ENCODE measurements at places on chromosomes 1 and 21.

- no peak for DNase-seq
Observed at GRCh38 chr1:84264961-84265360, 36.5 kb upstream of the SAMD13 start.

DNA sequence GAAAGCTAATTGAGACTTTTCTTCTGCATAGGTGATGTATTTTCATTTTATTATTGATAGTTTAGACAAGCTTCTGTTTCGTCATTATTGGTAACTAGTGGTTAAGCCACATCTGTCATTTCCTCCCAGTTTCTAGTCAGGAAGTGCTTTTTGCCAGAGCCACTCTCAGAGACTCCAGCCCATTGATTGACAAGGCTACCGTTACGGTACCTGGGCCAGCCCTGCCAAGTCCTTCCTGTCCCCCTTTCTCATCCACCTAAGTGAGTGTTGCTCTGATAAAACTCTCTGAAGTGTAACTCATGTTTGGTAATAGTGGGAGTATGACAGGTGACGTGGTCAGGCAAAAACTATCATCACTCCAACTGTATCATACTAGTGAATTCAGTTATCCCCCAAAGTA is 29.6 kb upstream of the AGL start:
- peak; percentile 14 for DNase-seq

GRCh38 chr1:172139196-172139595 is 281.3 kb upstream of the C1orf105 start:
- DNase-seq: no peak

DNA sequence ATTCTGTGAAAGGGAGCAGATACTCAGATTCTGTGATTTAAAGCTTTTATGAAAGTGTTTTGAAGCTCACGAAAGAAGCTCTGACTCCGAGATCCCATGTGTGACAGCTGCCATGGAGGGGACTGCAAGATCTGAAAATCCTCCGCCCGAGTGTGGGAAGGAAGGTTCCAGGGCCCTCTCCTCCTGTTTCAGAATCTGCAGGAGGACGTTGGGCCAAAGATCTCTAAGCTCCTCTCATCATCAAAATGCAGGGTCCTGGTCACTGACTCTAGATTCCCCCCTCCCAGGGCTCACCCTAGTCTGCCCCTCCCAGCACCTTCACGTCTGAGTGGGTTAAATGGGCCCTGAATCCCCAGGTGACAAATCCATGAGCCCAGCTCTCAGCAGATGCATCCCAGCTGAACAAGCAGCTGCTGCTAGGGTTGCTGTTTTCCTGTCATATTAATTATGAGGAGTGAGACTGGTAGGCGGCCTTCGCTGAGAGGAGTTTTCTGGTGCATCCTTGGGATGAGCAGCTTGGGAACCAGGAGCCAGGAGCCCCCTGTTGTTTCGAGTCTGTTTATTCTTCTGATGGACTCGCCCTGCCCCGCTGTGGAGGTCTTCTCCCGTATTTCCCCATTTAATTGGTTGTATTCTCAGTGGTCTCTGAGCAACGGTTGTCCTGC is 402.0 kb downstream of the MATN1 start:
- no peak for DNase-seq

DNA sequence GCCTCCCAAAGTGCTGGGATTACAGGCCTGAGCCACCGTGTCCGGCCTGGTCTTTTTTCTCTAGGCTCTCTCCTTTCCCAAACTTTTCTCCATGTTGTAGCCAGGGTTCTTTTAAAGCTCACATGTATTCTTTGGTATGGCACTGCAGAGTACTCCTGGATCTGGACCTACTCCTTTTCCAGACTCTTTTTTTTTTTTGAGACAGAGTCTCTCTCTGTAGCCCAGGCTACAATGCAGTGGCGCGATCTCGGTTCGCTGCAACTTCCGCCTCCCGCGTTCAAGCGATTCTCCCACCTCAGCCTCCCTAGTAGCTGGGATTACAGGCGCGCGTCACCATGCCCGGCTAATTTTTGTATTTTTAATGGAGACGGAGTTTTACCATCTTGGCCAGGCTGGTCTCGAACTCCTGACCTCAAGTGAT is 602 bp upstream of the MED18 start:
- no peak for DNase-seq

DNA sequence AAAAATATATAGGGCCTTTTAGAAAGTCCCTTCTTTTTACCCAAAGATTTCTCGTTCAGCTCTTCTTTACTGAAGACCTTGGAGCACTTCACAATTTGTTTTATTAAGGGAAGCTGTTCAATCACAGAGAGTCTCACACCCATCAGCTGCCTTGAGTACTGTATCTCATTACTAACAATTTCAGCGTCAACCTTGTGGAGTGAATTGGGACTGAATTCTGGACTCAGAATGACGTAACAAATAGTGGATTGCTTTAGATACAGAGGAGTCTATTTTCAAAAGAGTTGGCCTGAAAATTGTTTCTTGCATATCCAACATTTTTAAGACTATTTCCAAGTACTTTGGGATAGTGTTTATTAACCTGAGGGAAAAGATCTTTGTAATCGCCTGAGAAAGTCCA is 7.9 kb downstream of the MAP10 start:
- no peak for DNase-seq

DNA sequence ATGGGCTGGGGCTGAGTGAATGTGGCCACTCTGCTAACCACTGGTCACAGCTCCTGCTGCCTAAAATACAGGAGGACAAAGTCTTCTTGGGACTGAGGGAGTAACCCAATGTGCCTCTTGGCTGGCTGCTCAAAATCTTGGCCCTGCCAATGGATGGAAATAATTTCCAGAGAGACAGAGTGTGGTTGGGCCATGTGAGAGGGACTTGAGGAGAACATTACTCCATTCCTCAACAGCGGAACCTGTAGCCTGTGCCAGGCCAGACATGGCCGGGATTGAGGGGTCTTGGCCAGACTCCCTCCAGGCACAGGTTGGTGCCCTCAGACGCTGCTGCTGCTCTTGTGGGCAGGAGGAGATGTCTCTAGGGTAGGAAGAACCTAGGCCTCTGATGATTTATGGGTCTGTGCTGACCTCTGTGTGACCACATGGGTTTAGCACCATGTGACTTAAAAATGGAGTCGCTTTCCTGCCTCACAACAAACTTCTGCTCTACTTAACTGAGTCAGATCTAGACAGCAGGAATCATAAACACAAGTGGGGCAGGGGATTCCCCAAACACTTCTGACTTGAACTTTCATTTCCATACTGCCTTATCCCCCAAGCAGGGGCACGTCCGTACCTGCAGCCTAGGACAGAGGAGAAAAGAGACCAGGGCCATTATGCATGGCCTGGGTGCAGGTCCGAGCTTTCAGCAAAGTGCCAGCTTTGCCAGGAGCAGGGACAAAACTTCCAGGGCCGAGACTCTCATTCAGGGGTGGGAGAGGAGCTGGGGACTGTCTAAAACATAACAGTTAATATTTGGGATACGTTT is 79.2 kb downstream of the CD34 start:
- peak; percentile 51 for DNase-seq

- no peak for DNase-seq
Observed at GRCh38 chr1:239817276-239817675, 274.4 kb upstream of the FMN2 start.

DNA sequence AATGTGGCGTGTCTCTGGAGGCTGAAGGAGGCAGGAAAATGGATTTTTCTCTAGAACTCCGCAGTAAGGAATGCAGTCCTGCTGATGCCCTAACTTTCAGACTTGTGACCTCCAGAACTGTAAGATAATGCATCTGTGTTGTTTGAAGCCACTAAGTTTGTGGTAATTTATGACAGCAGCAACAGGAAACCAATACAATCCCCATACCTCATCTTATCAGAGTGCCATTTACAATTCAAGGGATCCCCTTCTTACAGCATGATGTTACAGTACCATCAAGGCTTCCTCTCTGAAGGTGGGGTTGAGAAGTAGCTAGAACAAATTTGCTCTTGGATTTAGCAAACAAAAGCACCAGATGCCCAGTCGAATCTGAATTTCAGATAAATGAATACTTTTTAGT is 21.6 kb downstream of the ABCA4 start:
- DNase-seq: no peak

- DNase-seq: no peak
Observed at GRCh38 chr1:76038287-76039004, 36.1 kb upstream of the ST6GALNAC3 start.

GRCh38 chr1:243435836-243436235 is 180.0 kb downstream of the SDCCAG8 start:
- no peak for DNase-seq

- no peak for DNase-seq
Observed at GRCh38 chr21:41612674-41613532, 104.9 kb upstream of the TMPRSS2 start.

DNA sequence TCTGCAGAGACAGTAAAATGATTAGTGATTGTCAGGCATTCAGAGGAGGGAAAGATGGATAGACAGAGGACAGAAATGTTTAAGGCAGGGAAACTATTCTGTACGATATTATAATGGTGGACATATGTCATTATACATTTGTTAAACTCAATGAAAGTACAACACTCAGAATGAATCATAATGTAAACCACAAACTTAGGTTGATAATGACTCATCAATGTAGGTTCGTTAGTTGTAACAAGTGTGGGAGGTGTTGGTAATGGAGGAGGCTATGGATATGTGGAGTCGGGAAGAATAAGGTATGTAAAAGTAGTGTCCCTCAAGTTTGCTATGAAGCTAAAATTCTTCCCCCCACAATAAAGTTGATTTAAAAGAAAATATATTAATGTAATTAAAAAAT is 455.0 kb downstream of the BRINP3 start:
- no peak for DNase-seq

DNA sequence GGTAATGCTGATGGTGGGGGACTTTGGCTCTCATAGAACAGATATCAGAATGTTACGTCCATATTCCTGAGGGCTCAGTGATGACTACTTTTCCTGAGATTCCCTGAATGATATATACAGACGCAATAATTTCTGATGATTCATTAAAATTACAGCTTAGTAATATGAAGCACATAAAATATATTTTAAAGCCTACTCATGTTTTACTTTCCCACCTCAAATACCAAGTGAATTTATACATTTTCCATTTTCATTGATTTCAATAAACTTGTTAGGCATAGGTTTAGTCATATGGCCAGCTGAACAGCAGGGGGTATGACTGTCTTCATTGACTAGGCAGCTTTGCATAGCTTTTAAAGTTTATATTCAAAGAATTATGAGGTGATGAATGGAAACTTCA is 26.2 kb upstream of the PDC start:
- no peak for DNase-seq

DNA sequence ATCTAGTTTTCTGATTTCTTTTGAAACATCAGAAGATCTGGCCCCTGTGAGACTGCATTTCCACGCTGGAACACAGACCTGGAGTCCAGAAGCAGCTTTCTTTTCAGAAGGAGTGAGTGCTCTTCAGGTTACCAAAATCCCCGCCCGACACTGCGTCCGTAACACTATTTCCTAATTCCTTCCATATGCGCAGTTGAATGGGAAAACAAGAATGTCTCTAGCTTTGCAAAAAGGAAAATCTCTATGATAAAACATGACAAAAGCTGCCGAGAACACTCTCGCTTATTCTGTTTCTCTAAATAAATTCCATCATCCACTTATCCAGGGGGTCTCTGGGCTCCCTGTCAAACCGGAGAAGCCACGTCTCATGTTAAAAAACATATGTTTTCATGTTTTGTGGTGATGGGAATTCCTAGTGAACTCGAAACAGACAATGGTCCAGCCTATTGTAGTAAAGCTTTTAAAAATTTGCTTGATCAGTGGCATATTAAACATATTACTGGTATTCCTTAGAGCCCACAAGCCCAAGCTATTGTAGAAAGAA is 67.7 kb downstream of the PLD5 start:
- no peak for DNase-seq

GRCh38 chr1:198907423-198907746 is 268.5 kb downstream of the PTPRC start:
- DNase-seq: no peak

DNA sequence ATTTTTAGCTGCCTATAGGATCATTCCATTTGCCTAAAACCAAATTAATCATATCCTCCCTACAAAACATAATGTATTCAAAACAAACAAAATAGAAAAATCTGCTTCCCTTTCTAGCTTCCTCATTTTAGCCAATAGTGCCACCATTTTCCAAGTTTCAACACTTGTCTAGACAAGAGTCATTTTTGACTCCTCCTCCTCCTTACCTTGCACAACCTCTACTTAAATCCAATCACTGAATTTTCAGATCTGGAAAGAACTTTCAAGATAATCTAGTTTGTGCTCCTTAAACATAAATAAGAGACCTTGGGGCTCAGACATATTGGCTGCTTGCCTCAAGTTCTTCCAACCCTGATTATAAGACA is 7.4 kb downstream of the STX6 start:
- DNase-seq: no peak
